Urothelium cell line (cell line): ENCODE measurements at places on chromosomes 6 and 20.
A peak's percentile ranks its signal among the peaks of the same experiment; 100 is the strongest.

DNA sequence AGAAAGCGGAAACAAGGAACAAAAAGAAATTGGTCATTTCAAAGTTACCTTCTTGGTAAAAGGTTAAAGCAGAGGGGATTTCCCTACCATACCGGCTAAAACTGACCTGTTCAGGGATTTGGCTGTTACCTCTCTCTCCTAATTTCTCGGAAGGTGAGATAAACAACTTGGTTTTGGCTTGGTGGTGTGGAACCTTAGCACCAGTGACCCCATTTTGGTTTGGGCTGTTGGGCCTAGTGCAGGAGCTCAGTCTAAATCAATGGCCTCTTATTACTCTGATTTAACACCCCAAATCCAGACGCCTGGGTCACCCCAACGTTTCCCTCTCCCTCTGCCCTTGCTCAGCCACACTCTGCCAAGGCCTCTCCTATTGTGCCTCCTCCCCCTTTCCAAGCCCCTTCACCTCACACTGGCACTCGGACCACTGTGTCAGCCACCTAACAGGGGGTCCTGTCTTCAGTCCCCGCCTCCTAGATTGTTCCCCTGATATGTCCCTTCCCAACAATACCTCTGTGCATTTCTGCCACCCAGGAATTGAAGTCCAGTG lies 8.3 kb downstream of the NCR2 start:
- DNase-seq = no peak

DNA sequence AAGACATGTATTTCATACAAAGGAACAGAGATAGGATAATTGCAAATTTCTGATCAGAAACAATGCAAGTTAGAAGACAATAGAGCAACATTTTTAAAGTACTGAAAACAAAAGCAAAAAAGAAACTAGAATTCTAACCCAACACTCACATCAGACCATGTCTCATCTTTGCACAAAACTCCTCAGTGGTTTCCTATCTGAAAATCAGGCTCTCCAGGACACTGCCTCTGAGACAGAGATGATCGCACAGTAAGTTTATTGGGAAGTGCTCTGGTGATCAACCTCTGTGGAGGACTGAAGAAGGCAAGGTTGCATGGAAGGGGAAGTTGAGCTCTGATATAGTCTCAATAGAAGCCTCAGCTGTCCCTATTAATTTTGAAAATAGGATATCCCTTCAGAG lies 2.3 kb upstream of the TTBK1 start:
- DNase-seq = no peak

GRCh38 chr6:17892097-17892686 lies 95.2 kb downstream of the KIF13A start:
- no peak for DNase-seq

GRCh38 chr6:158938811-158939254 lies 61.2 kb downstream of the RSPH3 start:
- DNase-seq = no peak

DNA sequence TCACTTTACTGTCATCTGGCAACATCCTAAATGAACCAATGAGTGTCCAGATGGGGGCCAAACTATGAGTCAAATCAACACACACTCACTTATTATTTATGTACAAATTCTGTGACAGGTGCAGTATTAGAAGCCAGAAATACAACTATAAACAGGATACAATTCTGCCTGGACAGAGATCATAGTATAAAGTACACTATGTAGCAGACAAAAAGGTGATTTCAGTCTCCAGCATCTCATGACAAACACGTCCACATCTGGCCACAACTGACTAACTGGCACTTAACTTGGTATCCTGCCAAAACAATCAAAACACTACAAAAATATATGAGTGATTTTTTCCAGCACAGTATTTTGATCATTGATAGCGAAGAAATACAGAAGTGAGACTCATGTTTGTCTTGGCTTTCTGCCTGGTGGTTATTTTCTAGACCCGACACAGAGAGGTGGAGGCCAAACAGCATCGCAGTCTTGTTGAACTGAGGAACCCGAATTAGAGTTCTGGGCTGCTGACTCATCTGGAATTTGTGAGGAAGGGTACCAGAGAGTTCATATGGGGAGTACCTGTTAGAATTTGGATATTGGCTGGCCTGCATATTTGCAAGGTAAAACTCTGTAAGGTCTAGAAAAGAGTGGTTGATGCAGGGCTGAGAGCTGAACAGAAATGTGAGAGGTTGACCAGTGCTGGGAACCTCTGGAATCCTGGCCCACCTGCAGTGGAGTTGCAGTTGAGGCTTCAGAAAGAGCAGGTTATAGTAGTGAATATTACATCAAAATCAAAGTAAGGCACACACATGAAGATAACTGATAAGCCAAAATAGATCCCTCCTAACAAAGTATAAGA lies 475.2 kb downstream of the PTPRT start:
- DNase-seq = peak; percentile 11

DNA sequence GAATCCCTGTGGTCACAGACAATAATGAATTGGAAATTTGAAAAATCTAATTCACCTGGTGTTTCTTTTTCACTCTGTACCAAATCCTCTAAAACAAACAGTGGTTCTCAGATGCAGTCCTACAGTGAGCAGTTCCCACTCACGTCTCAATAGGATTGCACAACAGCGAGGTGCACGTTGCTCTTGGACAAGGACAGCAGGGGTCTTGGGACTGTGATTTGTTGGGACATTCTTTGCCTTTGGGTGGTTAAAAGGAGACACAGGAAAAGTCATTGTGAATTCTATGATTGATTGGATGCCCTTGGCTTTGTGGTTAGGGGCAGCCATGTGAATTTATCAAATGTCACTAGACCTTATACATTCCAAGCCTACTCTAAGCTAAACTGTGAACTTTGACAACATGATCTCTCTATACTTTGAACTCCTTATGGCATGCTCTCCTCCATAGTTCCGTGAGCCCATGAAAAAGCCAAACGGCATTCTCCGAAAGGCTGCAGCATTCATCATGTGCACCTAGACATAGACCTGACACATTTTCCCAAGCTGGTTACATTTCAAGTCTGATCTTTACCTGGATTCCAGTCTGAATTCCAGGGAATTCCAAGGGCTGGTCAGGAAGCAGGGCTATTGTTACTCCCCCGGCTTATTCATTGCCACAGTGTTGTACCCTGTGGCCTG lies 647 bp downstream of the UNC93A start:
- no peak for DNase-seq

GRCh38 chr6:54525731-54526130 lies 217.5 kb downstream of the TINAG start:
- DNase-seq = no peak

- DNase-seq = no peak
Measured at GRCh38 chr6:81331526-81331925, 421.0 kb downstream of the TENT5A start.

GRCh38 chr6:124002377-124003081 lies 198.9 kb downstream of the NKAIN2 start:
- no peak for DNase-seq

DNA sequence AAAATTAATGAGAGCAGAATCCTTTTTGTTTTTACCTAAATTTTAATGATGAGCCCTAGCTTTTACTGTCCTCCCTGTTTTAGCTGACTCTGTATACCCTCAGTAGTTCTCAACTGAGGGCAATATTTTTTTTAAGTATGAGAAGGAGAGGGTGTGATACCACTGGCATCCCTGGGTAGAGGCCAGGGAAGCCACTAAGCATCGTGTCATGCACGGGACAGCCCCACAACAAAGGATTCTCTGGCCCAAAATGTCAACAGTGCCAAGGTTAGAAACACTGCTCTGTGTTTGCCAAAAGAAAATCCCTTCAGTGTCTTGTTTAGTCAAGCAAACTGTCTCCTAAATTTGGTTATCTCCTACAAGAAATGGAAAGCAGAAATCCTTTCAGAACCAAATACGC lies 210.4 kb downstream of the KCNQ5 start:
- DNase-seq = no peak

GRCh38 chr20:2390951-2391675 lies 10.4 kb downstream of the TGM6 start:
- DNase-seq = no peak
